ENCODE measurements at places on chromosomes 12 and 14.

- DNase-seq = no peak
Measured at GRCh38 chr12:31751085-31751484, 22.3 kb upstream of the AMN1 start.

GRCh38 chr12:98724384-98725155, 79.5 kb downstream of the APAF1 start:
- DNase-seq = no peak

DNA sequence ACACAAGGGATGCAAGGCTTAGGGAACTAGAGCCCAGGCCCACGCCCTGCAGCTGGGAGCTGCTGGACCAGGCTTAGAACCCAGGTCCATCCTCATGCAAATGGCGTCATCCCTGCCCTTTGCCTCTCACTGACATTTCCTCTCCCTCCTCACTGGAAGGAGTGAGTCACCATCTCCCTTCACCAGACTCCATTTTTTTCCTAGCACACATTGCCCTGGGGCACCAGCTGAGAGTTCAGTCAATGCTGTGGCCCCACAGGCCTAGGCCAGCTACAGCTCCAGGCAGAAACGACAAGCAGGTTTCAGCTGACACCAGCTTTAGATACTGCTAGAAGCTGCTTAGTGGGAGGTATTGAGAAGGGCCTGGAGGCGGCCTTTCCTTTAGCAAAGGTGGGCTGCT, 98.9 kb downstream of the RIMBP2 start:
- no peak for DNase-seq

DNA sequence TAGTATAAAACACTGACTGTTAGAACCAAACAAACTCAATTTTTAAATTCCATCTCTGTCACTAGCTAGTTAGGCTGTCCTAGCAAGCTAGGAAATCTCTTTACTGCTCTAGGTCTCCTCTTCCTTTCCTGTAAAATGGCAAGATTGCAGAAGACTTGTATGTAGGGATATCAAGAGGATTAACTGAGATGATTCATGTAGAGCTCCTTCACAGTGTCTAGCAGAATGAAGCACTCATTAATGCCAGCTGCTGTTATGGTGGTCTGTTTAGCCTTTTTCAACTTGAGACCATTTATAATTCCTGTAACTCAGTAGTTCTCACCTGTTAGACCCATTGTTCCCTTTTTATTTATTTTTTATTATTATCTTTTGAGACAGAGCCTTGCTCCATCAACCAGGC, 67.8 kb upstream of the KCNH3 start:
- DNase-seq = no peak

DNA sequence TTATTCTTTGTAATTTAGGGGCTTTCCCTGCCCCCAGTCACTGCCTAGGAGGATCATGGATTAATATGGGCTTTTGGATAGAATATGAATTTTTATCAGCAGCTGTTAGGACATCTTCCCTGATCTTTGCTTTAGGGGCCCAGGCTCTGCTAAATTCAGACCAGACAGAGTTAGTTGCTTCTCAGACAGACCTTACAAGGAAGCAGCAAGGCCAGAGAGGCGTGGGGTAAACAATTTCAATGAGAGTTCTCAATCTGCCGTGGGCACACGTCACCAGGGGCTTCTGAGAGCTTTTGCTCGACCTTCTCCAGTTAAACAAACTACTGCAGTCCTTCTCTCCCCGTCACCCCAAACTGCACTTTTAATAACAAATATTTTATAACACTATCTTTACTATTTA, 27.7 kb downstream of the FGF6 start:
- DNase-seq = no peak

DNA sequence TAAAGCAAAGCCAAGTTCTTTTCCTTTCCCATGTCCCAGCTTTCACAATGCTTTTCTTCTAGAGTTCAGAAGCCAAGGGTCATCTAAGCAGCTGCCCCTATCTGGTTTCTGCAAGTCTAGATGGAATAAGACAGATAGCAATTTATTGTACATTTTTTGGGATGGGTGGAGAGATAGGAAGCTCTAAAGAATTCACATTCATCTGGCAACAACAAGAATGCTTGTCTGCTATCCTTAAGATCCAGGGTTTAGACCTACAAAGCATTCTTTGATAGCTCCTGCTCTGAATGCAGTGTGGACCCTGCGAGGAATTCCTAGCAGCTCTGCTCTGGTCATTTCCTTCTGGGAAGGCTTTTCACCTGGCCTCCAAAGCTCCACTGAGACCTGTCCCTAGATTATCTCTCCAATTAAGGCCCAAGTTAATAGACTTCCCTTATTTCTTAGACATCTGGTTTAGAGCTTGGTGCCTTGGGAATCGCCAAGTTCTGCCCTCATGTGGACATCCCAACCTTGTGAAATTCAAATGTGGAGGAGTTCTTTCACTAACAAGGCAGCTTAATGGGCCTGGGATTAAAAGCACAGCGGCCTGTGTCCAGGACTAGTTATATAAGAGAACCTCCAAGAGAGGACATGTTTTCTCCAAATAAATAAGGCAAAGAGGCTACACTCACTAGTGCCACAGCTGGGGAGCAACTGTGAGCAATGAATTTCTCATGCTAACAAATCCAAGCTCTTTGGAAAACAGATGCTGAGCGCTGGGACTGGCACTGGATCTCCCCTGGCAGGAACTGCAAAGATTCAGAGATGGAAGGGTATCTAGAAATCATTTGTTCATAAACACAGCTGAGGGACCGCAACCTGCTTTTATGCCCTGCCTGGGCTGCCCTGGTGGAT, 384.5 kb upstream of the DDHD1 start:
- no peak for DNase-seq

DNA sequence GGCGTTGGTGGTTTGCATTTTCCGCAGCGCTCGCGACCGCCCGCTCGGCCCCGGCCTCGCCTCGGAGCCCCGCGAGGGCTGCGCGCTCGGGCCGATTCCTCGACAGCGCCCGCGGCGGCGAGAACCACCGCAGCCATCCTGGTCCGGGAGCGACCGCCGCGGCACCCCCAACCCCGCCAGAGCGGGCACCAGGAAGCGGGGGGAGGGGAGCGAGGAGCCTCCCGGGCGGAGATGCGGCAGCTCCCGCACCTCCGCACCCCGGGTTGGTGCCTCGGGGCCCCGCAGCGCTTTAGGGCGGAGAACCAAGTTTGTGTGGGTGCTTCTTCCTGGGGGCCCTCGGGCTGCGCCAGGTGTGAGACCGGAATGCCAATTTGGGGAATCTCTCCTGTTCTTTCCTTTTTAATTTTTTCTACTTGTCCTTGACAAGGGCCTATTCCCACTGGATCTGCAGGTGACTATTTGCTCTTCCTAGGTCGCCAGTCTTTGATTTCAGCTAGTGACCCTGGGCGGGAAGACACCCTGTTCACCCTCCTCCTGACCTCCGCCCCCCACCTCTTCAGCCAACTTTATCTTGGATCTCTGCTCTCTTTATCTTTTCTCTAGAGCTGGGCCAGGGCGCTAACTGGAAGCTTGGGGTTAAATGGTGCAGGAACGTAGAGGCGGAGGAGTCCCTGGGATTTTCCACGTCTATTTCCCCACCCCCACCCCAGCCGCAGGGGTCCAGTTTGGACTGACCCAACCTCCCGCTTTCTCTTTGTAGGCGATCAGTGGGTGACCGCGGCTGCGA, at the start of gene SOCS2:
TSS of gene SOCS2 (plus strand) at position 751 of the 787 bp plus-strand sequence. CDS start 223 bp downstream, outside the sequence.
- peak; percentile 4 for DNase-seq

DNA sequence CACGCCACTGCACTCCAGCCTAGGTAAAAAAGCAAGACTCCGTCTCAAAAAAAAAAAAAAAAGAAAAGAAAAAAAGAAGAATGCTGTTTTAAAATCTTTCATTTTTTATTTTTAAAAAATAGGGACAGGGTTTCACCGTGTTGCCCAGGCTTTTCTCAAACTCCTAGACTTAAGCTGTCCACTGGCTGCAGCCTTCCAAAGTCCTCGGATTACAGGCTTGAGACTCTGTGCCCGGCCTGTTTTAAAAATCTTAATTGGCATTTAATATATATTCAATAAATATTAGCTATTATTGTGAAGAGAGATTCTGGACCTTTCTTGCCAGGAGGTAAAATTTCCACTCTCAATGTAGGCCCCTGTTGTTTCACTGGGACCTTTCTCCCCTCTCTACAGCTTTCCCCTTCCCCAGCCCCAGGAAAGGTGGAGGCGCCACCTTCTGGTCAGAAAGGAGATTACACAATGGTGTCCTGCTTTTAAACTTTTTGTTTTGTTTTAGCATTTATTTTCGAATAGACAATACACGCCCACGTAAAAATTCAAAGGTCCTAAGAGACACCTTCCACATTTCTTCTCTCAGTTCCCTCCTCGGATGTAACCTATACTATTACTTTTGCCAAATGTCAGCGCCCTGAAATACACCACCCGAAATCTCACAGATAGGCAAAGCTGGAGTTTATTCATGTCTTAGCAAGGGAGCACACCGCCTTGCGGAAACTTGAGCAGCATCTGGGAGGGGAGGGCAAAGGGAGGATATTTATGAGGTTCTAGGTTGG, 23.8 kb upstream of the PHC1 start:
- DNase-seq = peak; percentile 57

DNA sequence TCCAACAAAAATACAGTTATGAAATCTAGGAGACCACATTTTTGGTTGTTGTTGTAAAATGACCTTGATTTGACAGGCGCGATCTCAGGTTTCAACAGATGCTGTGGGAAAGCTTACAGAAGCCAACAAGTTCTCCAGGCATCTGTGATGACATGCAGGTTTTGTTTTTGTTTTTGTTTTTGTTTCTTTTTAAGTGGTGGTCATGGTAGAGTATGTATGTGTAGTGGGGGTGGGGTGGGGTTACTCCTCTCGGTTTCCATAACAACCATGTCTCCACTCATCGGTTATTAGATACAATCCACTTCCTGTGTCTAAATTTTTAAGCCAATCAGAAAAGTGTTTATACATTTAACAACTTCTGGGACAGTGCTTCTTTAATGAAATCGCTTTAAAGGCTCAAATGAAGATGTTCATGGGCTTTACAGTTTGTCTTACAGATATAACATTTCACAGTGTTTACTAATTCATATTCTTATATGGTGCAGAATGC, 199.9 kb upstream of the FOXN3 start:
- no peak for DNase-seq

DNA sequence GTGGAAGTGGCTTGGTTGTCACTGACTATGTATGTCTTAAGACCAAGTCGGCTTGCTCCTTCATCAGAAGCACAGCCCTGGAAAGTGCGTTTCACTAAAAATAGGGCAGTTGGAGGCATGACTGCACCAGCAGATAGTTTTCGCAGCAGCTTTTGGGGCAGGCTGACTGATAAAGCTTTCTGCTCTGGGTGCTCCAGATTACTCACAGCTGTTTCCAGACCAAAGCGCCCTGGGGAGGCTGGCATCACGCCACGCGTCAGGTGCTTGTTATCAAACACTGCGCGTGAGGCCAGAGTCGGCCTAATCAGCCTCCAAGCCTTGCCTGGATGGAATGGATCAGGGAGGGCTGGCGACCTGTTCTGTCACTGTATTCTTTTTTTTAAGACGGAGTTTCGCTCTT, 13.3 kb upstream of the LRRC10 start:
- DNase-seq = no peak

DNA sequence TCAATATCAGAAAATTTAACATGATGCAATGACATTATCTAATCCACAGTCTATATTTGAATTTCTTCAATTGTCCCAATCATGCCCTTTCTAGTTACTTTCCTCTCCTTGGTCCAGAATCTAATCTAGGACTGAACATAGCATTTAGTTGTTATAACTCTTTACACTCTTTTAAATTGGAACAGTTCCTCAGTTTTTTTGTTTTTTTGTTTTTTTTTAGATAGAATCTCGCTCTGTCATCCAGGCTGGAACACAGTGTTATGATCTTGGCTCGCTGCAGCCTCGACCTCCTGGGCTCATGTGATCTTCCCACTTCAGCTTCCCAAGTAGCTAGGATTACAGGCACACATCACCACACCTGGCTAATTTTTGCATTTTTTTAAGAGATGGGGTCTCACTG, 63.1 kb downstream of the RERG start:
- DNase-seq = no peak

GRCh38 chr12:125518074-125518473, 452.8 kb downstream of the AACS start:
- no peak for DNase-seq

GRCh38 chr12:111635524-111635923, 36.4 kb upstream of the ATXN2 start:
- DNase-seq = no peak

DNA sequence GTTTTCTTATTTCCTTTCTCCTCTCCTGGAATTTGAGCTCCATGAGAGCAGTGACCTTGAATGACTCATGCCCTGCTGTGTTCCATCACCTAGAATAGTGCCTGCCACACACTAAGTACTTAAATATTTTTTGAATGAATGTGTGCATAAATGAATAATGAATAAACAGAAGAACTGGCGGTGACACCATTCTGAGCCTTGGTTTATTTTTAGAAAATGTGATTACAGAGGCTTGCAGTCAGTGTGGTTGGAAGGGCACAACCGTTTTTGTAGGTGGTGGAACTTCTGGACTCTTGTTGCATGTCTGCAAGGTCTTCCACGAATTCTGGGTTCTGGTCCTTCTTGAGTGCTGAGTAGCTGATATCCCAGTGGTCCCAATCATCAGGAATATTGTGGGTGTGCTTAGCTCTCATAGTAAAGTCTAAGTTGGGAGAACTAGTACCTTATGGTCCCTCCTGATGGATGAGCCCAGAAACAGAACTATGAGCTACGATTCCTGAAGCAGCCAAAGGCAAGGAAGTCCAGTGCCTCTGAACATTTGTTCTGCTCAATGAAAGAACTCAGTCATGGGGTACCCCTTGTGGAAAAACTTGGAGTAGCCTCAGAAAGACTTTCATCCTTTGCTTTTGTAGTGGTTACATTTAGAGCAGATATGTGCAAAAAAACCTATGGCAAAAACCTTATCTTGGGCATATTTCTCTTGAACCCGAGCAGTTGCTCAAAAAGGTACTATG, 28.8 kb upstream of the BHLHE41 start:
- DNase-seq = no peak

DNA sequence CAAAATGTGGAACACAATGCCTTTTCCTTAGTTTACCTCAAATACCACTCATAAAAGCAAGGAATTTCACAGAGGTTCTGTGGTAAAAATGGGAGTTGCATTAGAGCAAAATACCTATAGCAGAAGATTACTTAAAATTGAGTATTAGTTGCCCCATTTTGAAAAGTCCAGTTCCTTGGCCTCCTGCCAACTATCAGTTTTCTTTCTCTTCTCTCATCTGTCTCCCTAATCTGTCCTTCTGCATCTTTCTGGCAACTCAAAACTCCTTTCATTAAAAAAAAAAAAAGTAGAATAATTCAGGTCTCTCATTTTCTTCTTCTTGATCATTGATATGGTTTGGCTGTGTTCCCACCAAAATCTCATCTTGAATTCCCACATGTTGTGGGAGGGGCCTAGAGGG, 127.3 kb downstream of the ATP23 start:
- no peak for DNase-seq

- DNase-seq = no peak
Measured at GRCh38 chr12:68733661-68734071, 12.3 kb upstream of the SLC35E3 start.

DNA sequence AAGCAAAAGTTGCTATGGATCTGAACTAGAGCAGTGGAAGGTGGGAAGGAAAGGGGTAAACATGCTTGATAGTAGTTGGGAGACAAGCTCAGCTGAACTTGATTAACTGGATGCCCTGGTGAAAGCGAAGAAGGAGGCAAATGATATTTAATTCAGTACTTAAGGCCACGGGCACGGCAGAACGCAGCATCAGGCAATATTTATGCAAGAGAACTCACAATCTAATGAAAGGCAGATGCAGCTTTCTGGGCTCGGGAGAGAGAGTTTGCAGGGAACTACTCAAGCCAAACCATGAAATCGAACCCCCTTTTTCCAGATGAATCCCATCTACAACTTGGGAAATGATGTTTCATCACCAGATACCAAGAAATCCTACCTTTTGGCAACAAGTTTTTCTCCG, 3.5 kb upstream of the CNIH1 start:
- no peak for DNase-seq

- DNase-seq = no peak
Measured at GRCh38 chr12:11862798-11863197, 207.9 kb upstream of the BCL2L14 start.

GRCh38 chr12:121110211-121110940, 22.3 kb upstream of the P2RX7 start:
- peak; percentile 59 for DNase-seq
